ENCODE measurements at places on chromosomes 5 and 9.

GRCh38 chr9:88076286-88077070 is 61.8 kb downstream of the SPATA31C2 start:
- peak; percentile 93 for DNase-seq

- no peak for DNase-seq
These were observed 133.5 kb upstream of the MRPS30 start for GRCh38 chr5:44675296-44675695.

GRCh38 chr5:2888520-2889060 is 137.1 kb upstream of the IRX2 start:
- no peak for DNase-seq

DNA sequence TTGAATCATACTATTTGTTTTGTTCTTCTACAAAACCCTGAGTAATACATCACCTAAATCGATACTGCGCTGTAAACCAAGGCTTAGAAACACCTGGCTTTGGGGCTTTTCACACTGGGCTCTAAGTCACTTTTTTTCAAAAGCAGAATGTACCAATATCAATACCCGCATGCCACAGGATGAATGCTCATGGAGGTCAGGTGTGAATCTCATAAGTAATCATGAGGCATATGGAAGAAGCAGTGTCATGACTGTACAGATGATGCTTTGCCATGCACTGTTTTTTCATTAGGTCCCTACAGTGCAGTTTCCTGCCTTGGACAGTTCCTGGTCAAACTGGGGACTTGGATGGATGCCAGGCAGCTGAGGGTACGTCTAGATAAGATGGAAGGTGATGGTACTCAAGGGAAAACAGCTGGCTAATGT is 49.0 kb upstream of the ATG10 start:
- DNase-seq = no peak

DNA sequence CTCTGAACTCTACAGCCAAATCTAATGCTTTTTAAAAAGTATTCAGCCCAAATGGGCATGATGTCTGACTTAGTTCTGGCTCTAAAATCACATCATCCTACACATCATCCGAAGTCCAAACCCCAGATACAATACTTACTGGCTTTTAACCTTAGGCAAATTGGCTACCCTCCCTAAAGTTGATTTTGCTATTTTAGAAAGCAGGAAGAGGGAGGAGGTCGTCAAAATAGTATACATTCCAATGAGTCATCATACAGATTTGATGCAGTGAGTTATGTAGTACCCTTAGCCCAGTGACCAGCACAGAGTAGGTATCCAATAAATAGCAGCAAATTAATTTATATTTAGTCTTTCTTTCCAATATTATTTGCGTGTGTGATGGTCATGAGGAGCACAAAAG is 582.0 kb upstream of the TUSC1 start:
- DNase-seq = no peak

DNA sequence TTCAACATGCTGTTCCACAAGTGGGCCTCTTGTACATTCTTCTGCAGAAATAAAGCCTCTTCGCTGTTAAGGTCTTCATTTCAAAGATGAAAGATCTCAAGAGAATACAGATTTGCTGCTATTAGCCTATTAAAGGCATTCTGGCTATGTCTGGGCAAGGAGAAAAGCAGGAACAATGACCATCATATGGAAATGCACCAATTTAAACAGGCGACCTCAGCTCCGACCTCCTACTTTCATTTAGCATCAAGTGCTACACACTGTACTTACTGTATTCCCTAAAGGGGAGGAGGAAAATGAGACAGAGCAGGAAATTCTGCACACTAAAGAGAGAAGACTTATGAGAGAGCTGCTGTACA is 64.8 kb downstream of the HABP4 start:
- no peak for DNase-seq

DNA sequence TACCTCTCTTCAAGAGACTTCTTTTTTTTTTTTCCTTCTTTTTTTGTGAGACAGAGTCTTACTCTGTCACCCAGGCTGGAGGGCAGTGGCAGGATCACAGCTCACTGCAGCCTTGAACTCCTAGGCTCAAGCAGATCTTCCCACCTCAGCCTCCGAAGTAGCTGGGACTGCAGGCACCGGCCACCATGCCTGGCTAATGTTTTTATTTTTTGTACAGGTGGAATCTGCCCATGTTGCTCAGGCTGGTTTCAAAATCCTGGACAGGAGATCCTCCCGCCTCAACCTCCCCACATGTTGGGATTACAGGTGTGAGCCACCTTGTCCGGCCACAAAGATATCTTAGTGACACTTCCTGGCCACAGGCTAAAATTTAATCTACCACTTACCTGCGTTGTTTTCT is 42.9 kb upstream of the F2RL1 start:
- no peak for DNase-seq

DNA sequence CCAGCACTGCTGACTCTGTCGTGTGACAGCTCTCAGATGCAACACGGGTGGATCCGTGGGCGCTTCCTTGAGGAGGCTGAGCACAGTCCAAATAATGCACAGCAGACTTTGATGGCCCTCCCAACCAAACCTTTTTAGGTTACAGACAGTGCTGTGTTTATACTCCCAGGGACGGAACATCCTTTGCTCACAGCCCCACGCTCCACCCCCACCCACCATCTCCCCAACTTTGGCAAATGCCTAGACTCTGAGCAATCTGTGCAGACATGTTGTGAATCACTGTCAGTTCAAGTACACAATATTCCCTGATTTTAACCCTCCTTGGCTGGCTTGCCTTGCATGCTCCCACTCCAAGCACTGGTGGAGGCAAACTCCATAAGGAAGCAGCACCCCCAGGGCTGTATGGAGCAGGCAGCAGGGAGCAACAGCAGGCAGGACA is 324.6 kb downstream of the MLLT3 start:
- no peak for DNase-seq

DNA sequence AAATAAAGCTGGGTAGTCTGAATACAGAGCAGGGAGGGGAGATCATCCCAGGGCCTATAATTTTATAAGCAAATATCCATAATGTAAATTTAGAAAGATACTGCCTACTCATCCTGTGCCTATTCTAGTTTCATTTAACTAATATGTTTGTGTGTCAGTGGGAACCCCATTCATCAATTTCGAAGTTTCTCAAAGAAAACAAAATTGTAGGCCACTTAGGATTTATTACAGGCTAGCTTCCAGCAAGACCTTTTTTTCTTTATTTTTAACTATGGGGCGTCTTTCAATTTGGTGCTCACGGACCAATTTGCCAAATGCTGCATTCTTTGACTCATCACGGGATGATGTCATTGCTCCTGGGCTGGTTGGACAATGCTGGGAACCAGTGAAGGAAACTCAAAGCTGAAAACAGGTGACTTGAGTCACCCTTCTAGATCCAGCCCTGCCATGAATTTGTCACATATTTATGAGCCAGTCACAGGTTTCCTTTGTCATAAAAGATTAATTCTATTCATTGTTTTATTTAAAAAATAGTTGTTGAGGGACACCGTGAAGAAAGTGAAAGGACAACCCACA is 13.4 kb downstream of the PCSK5 start:
- no peak for DNase-seq

DNA sequence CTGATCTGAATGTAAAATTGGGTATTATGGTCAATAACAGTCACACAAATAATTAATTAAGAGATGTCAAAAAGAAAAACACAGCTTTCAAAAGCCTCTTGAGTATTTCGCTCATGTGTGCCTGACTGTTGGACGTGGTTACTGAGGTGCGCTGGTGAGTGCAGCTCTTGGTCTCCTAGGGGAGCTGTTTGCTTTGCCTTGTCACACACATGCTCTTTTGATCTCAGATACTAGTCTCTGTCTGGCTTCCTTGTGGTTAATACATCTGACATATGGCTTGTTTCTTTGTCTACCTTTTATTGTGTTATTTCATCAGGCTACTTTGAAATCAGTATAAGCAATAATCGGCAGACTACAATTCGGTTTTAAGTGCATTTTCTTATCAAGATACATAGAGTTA is 51.5 kb downstream of the PCSK1 start:
- DNase-seq = no peak

DNA sequence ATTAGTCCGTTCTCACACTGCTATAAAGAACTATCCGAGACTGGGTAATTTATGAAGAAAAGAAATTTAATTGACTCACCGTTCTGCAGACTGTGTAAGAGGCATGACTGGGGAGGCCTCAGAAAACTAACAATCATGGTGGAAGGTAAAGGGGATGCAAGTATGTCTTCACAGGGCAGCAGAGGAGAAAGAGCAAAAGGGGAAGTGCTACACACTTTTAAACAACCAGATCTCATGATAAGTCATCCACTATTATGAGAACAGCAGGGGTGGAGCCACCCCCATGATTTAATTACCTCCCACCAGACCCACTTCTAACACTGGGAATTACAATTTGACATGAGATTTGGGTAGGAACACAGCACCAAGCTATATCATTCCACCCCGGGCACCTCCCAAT is 26.6 kb downstream of the FST start:
- DNase-seq = no peak

- no peak for DNase-seq
These were observed 151.1 kb upstream of the ANKRD55 start for GRCh38 chr5:56384186-56384585.

DNA sequence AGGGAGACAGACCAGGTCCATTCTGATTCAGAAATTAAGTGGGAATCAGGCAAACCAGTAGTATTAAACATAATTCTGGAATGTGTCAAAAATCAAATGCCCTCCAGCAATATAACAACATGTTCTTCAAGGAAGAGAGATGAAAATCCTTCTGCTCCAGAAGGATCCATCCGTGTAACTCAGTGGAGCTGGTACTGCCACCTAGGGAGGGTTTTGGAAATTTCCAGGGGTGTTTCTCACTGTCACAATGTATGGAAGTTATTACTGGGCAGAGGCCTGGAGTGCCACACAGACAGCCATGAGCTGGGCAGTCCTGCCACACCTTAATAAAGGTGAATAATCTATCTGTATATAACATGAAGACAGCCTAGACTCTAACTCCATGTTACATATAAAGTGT is 87.5 kb downstream of the TTLL11 start:
- no peak for DNase-seq
